ENCODE measurements at places on chromosomes 12 and 14. TPM values are rescaled to one million over a fixed set of nuclear protein-coding genes. Genes with fewer than 3 reads are reported as not detected.
A peak's percentile ranks its signal among the peaks of the same experiment; 100 is the strongest.

GRCh38 chr12:32290411-32290810 is 108.9 kb upstream of the FGD4 start:
- no peak for DNase-seq

Gene SRRM4
- 0.31 TPM for polyA plus RNA-seq

Gene NUDT14
- 17.6 TPM for polyA plus RNA-seq

- peak; percentile 34 for DNase-seq
Measured at GRCh38 chr14:30005114-30005808, 77.6 kb upstream of the PRKD1 start.

DNA sequence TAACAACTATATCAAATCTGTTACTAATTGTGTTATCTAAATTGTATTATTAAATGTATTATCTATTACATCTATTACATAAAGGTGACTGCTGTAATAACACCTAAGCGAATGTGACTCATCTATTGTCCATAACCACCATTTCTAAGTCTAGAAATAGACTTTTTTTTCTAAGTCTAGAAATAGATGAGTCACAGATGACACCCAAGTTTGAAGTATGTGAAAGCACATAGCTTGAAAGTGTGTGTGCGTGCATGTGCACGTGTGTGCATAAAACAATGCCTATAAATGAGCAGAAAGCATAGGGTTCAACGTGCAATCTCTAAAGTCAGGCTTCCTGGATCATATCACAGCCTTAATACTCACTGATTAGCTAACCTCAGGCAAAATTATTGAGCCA is 451.3 kb upstream of the USP15 start:
- no peak for DNase-seq

- no peak for DNase-seq
Measured at GRCh38 chr12:25058658-25059058, 109.8 kb upstream of the BCAT1 start.

GRCh38 chr12:46303039-46303666 is 34.3 kb upstream of the SLC38A1 start:
- DNase-seq: no peak

Gene OR6S1
- not detected for polyA plus RNA-seq

Gene RTL1
- polyA plus RNA-seq: 69.2 TPM

DNA sequence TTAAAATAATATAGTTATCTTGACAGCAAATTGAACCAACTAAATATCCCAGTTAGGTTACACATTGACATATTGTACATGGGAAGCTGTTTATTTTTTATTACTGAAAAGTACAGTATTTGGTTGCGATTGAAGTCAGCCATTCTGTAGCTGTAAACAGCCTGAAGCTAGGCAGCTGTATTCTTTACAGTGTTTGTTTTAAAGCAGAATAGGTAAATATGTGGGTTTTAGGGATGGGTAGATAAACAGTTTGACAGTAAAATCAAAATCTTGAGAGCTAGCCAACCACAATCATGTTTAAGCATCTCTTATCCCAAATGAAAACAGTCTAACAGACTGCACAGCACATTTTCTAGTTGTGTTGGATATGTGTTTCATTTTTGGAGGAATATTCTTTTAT is 45.7 kb downstream of the TTC6 start:
- DNase-seq: no peak

DNA sequence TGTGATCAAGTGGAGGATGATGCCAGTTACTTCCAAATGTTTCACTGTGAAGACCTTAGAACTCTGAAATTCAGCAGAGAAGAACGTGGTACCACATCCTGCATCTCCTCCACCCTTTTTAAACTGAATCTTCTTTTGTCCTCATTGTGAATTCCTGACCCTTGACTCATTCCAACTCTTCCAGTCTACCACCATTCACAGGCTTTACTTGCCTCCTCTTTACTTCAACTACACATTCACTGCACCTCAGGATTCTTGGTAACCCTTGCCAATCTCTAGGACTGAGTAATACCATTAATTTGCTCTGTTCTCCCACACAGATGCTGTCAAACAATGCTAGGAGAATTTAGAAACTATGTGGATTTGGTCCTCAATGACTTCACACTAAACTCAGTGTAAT is 37.3 kb downstream of the PPP1R12A start:
- no peak for DNase-seq

DNA sequence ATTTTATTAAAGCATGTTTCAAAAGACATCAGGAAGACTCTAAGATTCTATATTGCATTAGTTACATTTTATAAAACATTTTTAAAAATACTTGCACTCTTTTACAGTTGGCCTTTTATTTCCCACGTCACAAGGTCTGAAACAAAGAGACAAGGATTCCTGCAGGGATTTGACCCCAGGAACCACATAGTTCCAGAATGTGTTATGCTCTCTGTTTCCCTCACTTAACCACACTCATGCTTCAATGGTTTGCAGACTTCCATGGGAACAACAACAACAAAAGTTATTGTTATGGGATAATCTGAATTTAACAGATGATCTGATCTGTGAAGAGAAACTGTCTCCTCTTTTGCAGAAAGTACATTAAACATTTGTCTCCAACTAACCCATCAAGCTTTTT is 104.3 kb upstream of the PPFIA2 start:
- no peak for DNase-seq

DNA sequence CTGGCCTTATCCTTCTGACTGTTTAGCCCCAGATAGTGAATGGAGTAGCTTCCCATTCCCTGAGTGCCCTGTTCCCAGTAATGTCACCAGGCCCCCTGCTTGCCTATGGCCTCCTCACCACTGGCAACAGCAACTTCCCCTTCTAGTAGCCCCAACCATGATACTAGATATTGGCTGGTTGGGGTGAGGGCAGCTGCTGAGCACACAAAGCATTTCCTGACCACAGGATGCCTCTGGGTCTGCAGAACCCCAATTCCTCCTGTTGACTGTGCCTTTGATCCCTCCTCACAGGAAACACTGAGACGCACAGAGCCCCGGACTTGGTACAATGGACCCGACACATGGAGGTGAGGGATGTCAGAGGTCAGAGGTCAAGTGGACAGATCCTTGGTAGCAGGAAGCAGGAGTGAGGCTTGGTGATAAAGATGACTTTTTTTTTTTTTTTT is 597 bp downstream of the SOAT2 start:
- DNase-seq: no peak

Gene WNT1
- polyA plus RNA-seq: not detected

GRCh38 chr12:56387152-56387736 is 24.6 kb upstream of the APOF start:
- DNase-seq: no peak

DNA sequence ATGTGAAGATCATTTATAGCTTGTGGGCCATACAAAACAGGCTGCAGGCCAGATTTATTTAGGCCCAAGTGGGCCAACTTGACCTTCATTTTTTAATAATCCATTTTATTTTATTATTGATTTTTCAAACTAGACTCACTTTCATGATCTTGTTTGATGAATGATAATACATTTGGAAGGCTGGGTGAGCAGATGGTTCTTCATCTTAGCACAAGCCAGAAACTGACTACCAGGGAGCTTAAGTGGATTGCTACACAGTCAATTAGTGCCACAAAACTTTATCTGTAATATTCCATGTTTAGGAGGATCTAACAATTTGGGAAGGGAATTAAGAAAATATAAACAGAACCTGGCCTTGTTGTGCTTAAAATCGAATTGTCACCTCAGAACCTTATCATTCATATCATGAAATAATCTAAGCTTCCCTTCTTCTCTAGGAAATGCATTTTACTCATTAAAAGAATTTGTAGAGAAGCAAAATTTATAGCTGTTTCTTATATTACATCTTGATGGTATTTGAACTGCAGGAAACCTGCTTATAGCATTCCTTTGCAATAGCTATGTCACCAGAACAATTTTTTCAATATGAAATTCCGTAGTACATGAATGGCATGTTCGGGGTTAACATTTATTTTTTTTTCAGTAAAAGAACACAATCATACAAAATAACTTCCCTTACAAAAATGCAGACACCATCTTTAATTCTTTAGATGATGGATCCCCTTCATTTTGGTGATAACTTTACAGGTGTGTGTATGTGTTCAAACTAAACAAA is 62.0 kb upstream of the CSRP2 start:
- no peak for DNase-seq

GRCh38 chr12:82593901-82594396 is 92.8 kb upstream of the TMTC2 start:
- DNase-seq: no peak

- no peak for DNase-seq
Measured at GRCh38 chr12:120872487-120872886, 31.7 kb downstream of the SPPL3 start.

Gene SPTB
- polyA plus RNA-seq: 215 TPM

Gene OLR1
- 2.3 TPM for polyA plus RNA-seq

Gene DBX2
- 0.12 TPM for polyA plus RNA-seq

DNA sequence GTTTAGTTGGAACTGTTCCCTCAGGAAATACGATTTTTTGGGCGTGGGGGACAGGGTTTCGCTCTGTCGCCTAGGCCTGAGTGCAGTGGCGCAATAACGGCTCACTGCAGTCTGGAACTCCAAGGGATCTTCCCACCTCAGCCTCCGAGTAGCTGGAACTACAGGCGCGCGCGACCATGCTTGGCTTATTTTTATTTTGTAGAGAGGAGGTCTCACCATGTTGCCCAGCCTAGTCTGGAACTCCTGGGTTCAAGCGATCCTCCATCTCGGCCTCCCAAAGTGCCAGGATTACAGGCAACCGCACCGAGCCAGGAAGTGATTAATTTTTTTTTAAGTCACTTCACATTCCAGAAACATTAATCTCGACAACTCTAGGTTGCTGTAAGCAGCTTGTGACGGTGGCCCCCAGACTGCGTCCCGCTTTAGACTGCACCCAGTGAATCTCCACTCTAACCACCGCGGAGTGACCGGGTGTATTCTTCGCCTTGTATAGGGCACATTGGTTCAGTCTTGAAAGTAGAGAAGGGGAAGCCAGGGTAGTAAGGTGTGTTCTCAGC is 830 bp upstream of the MIS18BP1 start:
- peak; percentile 13 for DNase-seq

DNA sequence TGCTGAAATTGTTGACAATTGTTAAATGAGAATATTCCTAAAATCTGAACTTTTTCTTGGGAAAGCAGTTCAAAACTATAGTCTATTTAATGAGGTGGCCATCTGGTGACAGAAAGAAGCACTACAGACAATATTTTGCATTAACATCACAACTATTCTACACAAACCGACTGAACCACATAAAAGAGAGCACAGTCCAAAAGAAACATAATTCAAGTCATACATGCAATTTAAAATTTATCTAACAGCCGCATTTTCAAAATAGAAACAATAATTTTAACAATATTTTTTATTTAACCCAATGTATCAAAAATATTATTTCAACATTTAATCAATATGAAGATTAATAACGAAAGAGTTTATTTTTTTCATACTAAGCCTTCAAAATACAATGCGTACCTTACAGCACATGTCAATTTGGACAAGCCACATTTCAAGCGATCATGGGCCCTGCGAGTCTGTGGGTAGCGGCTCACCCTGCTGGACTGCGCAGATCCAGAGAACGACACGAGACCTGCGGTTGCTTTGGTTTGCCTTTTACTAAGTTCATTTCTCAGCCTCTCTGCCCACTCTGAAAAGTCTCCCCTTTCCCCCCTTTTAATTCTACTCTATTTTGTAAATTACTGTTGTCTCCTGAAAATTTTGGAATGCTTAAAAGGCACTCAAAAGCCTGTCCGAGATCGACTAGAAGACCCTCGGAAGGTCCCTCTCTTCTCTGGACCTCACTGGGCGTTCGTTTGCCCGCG is 947 bp upstream of the LRRC9 start:
- DNase-seq: peak; percentile 19

Gene SLC17A8
- polyA plus RNA-seq: 0.19 TPM

Gene CREBL2
- 10.6 TPM for polyA plus RNA-seq

- no peak for DNase-seq
Measured at GRCh38 chr14:103679351-103679750, 35.9 kb downstream of the XRCC3 start.

Gene G2E3
- polyA plus RNA-seq: 15.0 TPM

DNA sequence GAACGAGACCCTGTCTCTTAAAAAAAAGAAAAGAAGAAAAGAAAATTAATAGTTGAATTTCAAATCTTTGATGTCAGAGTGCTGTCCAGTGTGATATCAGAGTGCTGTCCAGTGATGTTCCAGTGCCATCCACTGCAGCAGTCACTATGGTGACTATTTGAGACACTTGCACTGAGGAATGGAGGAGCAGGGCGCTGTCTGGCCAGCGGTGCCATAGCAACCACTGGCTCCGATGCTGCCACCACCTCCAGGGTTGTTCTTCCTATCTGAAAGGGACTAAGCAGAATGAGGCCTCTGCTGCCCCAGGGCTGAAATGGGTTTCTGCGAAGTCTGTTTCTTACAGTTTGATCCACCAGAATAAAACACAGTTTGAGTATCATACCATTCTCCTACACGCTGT is 272.9 kb downstream of the NUAK1 start:
- no peak for DNase-seq

Gene DTX3
- 21.8 TPM for polyA plus RNA-seq

Gene LMNTD1
- polyA plus RNA-seq: not detected

DNA sequence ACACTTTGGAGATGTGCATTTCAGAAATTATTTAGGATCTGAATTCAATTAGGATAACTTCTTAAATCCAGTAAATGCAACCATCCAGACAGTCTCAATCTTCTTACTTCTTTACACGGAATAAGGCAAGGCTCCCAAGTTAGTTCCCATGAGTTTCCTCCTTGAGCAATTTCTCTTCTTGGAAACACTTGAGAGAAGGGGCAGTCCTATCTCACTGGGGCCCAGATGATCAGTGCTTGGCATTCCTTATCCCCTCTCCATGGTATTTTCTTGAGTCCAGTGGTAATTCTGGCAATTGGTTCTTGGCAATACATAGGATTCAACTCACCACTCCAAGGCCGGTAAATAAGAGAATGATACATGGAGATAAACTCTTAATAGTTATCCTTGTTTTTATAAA is 87.1 kb upstream of the PTHLH start:
- DNase-seq: no peak

Gene KRT8
- polyA plus RNA-seq: 2.1 TPM

GRCh38 chr12:28453686-28454085 is 263.4 kb downstream of the CCDC91 start:
- DNase-seq: no peak

- no peak for DNase-seq
Measured at GRCh38 chr14:103762036-103762435, 46.4 kb downstream of the ZFYVE21 start.

GRCh38 chr12:113697104-113697503 is 225.4 kb upstream of the LHX5 start:
- DNase-seq: no peak

Gene ESPL1
- 5.1 TPM for polyA plus RNA-seq

GRCh38 chr14:90319173-90319572 is 12.6 kb downstream of the NRDE2 start:
- DNase-seq: no peak

Gene AKAP5
- polyA plus RNA-seq: 0.45 TPM

- no peak for DNase-seq
Measured at GRCh38 chr14:104870368-104871144, 5.5 kb downstream of the CEP170B start.
